CD4-positive, alpha-beta T cell treated with Interleukin-21 for 1 hour (primary cell): ENCODE measurements at places on chromosomes 13 and 19.

GRCh38 chr19:7109678-7110289 lies 40.3 kb downstream of the ZNF557 start:
- no peak for DNase-seq

GRCh38 chr13:40362502-40362901 lies 303.9 kb downstream of the FOXO1 start:
- DNase-seq = no peak

DNA sequence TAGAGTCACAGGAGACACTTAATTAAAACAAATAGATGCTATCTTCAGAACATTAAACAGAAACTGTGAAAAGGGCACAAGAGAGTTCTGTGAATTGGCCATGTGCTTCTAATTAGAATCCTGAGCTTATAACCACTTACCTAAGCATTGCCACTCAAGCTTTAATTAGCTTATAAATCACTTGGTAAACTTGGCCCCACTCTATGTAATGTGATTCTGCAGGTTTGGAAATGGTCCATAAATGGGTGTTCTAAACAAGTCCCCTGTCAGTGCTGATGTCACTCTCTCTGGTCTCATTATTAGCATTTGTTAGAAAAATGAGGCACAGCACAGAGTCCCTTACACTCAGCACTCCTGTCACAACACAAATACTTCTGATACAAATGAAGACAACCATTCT lies 18.0 kb downstream of the ZNF91 start:
- DNase-seq = no peak

GRCh38 chr19:6482343-6482686 lies 728 bp upstream of the DENND1C start:
- DNase-seq = no peak

DNA sequence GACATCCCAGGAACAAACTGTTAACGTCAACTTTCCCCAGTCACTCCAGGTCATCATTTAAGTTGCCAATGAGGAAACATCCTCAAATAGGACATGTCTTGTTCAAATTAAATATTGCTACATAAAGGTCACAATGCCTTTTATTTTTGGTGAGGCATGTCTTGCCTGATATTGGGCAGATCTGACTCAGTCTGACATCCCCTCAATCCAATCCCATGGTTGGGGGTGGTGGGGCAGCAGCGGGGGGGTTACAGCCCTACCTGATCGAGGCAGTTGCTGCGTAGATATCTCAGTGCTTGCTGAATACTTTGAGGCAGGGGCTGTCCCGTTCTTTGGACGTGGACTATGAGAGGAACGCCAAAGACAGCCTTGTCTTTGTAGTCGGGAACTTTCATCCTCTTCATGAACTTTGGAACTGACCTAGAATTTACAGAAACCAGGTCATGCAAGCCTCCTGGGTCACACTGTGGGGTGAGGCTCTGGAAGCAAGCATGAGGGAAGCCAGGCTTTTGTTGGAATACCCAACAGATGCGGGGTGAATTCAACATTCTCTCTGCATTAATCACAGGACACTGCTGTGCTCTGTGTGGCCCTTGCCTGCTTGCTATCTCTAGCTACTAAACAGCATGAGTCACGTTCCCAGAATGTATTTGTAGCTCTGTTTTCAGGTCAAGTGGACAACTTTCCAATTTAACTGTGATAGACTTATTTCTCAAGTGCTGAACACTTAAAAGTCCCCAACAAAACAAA lies 109.8 kb downstream of the KL start:
- DNase-seq = no peak

- DNase-seq = no peak
Measured at GRCh38 chr13:99686157-99686572, 184.9 kb downstream of the TM9SF2 start.

- no peak for DNase-seq
Measured at GRCh38 chr13:62119739-62120700, 704.4 kb upstream of the PCDH20 start.

DNA sequence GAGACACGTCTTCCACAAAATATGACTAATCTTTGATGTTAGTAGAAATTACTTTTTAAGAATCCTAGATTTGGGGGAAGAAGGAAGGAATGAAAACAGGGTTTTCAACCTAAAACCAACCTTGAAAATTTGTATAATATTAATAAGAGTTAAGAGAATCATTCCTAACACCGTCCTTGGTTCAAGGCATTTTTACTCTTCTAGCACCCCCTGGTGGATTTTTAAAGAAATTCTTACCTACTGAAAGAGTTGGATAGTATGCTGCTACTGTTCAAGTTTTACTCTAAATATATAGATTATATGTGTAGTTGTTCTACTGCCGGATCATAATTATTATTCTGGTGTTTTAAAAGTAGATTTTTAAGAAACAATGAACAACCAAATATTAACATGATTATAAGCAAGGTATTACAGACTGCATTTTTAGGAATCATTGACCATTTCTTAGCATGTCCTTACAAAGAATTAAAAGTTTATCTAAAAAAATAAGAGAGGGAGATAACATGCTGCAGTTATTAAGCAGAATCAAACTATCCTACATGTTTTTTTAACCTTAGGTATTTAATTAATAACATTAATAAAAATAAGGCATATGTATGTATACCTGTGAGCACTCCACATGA lies 7.4 kb upstream of the SLITRK6 start:
- peak; percentile 15 for DNase-seq

- no peak for DNase-seq
Measured at GRCh38 chr19:50702158-50702870, 17.3 kb downstream of the SHANK1 start.

DNA sequence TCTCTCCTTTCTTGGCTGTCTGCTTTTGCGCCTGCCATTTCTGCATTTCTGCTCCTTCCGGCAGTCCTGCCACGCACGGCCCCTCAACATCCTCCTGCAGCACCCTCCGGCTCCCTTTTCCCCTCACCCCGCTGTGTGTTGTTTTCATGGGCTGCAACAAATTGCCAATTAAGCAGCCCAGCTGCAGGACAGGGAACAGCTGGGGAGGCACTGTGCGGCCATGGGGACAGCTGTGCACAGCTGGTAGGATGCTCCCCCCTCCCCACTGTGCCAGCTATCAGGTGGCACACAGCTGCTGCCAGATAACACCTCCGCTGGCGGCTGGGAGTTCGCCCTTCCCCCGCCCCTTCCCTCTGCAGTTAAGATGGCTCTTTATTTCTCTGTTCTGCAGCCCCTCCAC lies 25.4 kb downstream of the LYL1 start:
- DNase-seq = no peak

DNA sequence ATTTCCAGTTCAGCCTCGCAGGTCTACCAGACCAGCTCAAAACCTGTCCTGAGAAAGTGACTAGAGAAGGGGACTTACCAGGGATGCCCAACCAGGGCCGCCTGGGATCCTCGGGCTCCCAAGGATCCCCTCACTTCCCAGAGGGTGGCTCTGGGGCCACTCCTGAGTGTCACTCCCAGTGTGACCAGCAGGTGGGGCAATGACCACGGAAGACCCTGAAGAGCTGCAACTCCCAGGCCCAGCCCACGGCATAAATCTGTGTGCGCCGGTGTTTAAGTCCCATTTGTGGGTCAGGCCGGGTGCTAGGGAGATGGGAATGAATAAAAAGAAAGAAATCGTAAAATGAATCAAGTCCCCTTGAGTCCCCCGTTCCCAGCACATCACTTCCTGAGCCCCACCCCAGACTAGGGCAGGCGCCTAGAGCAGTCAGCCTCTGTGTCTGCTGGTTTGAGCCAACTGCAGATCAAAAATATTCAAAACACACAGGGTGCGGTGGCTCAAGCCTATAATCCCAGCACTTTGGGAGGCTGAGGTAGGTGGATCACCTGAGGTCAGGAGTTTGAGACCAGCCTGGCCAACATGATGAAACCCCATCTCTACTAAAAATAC lies 10.7 kb downstream of the PTGIR start:
- peak; percentile 80 for DNase-seq

- DNase-seq = no peak
Measured at GRCh38 chr13:33289966-33290365, 4.4 kb upstream of the STARD13 start.

DNA sequence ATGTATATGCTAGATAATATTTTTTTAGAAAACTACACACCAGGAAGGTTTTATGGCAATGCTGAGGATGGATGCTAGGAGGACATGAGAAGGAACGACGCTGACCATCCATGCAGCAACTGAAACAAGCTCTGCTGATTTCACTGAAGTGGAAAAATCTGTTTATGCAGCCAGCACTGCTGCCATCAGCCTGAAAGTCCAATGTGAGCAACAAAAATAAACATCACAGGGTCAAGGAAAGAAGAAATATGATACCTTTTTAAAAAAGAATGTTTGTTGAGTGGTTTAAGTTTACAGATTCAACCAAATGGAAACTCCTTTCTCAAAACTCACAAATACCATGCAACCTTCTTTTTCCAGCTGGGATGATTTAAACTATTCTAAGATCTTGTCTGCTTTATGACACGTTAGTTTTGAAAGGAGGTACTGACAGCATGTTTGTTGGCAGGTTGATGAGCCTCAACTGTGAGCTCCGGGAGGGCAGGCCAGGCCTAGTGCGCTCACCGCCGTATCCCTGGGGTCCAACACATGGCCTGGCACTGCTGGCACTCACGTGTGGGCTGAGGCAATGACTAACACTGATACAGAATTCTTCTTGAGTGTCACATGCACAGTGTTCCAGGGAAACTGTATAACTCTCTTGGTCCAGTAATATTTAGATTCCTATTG lies 46.8 kb downstream of the LATS2 start:
- DNase-seq = no peak

DNA sequence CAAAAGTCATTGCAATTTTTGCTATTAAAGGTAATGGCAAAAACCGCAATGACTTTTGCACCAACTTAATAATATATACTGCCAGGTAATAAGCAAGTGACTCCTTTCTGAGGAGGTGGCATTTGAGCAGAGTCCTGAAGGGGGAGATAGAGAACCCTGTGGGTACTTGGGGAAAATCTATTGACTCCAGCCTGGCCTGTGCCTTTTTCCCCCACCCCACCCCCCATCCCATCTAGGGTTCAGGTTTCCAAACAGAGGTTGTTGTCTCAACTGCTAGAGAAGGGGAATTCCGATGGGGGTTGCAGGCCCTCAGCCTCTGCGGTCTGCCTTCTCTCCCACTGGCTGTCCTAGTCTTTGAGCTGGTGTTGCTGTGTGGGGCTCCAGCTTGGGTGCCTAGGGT lies 11.5 kb downstream of the S1PR2 start:
- peak; percentile 67 for DNase-seq

GRCh38 chr13:112759827-112760226 lies 70.0 kb downstream of the ATP11A start:
- DNase-seq = no peak

DNA sequence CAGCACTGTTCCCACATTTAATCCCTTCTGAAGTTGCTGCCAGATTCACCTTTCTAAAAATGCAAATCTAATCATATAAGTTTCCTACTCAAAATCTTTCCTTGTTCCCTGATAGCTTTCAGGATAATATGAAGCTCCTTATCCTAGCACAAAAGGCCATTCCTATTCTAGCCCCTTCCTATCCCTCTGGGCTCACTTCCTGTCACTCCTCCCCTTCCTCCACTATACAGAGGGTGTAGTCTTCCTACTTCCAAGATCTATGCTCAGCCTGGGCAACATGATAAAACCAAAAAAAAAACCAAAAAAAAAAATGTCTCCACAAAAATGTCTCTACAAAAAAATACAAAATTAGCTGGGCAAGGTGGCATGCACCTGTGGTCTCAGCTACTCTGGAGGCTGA lies 78.3 kb downstream of the TSC22D1 start:
- no peak for DNase-seq

GRCh38 chr13:112434032-112434431 lies 57.9 kb downstream of the SPACA7 start:
- no peak for DNase-seq

GRCh38 chr19:44356383-44357111 lies at the start of gene ZNF112:
TSS of gene ZNF112 (minus strand) at chr19:44356680. CDS start at chr19:44340539, 16,141 bp downstream.
- peak; percentile 1 for DNase-seq

- no peak for DNase-seq
Measured at GRCh38 chr13:24124789-24125476, 35.6 kb upstream of the SPATA13 start.

DNA sequence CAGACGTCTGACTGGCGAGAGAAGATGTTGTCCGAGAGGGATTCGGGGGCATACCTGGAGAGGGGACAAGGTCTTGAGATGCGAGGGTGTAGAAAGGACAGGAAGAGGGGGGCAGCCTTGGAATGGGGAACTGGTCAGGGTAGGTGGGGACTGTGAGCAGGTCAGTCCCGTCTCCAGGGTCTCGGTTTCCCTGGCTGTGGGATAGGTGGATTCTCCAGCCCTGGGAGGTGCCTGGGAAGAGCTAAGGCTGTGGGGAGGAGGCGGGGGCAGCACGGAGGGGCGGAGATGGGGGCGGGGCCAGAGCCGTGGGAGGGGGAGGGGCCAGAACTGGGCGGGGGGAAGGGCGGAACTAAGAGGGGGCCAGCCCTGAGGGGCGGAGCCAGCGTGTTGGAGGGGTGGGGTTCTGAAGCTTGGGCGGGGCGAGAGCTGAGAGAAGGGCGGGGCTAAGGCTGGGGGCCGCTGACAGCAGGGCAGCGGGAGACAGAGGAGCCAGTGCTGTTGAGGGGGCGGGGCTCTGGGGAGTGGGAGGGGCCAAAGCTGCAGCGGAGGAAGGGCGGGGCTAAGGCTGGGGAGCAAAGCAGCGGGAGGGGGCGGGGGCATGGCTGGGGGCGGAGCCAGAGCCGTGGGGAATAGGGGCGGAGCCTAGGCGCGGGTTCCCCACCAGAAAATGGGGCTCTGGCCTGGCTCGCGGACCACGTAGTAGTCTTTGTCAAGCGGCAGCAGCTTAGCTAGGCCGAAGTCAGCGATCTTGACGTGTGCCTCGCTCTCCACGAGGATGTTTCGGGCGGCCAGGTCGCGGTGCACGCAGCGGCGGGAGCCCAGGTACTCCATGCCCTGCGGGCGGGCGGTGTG lies 9.5 kb upstream of the INSL3 start:
- peak; percentile 55 for DNase-seq

GRCh38 chr13:29111446-29111845 lies 291.3 kb downstream of the MTUS2 start:
- DNase-seq = no peak

DNA sequence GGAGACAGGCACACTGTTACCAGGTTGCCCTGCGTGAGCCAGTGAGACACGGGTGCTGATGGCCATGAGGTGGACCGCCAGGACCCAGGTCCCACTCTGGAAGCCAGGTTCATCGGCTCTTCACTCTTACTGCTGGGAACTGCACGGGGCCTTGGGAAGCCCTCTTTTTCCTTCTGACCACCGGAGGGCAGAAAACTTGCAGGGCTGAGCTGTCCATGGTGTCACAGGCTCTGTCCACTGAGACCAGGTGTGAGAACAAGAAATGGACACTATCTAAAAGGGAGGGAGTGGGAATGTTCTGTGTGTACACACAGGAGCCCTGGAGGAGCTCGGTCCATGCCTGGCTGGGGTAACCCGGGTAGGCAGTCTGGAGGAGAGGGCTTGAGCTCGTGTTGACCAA lies 93.4 kb downstream of the UQCRFS1 start:
- DNase-seq = no peak

DNA sequence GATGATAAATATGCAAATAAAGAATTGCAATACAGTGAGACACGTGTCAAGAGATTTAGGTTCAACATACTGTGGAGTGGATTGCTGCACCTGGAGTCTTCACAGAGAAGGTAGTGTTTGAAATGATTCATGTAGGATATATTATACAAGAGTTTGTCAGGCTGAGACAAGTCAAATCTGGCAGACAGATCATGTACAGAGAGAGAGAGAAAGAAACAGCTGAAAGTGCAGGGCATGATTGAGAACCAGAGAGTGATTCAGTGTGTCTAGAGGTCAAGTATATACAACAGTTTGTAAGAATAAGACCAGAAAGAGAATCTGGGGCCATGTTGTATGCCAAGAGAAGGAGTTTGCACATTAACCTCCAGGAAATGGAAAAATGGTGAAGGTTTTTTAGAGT lies 2.1 kb upstream of the VWA8 start:
- DNase-seq = no peak
